NCI-H2029 (cell line): ENCODE measurements at places on chromosomes 1 and 21.

DNA sequence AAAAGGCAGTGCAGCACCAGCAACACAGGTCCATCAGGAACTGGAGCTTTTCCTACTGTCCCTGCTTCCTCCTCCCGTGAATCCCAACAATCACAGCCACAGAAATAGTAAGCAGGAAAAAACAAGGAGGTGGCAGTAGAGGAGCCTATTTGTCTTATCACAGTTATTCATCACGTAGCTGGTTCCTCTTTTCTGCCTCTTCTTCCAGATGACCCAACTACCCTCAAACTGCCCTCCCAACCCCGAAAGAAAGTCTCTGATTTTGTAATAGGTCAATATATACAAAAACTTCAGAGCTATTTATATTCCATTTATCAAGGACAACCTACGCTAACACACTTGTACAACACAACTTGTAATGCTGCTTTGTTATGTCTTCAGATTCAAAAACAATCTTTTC lies 21.4 kb downstream of the GNB1 start:
- no peak for DNase-seq

- DNase-seq: no peak
These were observed 446.8 kb downstream of the PLPP3 start for GRCh38 chr1:56132520-56132919.

DNA sequence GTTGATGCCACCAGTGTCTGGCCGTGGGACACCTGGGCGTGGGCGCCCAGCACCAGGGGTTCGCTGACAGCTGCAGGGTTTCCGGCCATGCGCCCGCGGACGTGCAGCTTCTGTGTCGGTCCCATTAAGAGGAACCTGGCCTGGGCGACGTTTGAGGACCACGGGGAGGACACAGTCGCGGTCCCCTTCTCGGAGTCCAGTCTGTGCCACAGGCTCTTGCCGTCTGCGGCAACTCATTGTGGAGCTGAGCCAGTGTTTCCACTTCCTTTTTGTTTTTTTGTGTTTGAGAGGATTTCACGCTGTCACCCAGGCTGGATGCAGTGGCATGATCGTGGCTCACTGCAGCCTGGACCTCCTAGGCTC lies 1.6 kb upstream of the C1orf159 start:
- no peak for DNase-seq

DNA sequence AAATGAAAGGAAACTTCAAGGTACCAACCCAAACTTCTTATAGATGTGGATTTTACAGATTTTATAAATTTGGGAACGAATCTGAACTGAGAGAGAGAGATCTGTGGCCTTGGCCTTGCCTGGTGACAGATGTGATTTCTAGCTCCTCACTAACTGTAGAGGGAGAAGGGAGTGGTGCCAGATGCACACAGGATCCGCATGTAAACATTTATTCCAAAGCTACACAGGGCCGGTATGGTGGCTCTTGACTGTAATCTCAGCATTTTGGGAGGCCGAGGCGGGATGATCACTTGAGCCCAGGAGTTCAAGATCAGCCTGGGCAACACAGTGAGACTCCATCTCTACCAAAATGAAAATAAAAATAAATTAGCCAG lies 77.1 kb downstream of the PGBD5 start:
- no peak for DNase-seq

DNA sequence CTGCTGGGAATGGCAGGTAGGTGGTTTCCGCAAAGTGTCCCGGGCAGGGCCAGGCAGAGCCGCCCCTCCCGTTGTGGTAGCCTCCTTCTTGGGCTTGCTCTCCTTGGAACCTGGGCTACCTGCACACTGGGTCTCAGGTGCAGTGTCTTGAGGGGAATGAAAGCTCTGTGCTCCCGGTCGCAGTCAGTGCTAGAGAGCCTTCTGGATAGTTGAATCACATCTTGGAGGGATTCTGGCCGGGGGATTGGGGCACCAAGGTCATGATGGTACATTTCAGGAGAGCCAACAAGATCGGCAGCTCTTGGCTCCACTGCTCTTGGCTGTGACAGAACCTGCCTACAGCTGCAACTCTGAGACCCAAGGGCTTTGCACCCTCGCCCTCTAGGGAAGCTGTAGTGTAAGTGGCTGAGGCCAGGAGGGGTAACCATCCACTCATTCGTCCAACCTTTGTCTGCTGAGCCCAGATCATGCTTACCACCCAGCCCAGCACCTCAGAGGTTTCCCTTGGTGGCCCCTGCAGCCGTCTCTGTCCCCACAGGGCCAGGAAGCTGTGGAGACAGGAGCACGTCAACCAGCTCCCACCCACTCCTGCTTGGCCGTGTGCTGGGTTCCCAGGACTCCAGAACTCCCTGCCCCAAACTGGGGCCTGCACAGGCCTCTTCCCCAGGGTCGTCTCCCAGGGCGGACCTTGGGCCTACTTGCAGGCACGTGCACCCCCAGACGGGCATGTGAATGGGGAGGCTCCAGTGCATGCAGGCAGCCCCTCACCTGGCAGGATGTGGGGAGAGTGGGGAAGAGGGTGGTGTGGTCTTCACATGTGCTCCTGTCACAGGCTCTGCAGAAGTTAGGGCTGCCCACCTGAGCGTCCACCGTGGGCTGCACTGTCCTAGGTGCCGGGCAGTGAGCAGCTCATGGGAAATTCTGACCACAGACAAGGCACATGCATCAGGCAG lies 40.0 kb downstream of the NTPCR start:
- no peak for DNase-seq

- DNase-seq: peak; percentile 68
These were observed 2.7 kb downstream of the CAPN2 start for GRCh38 chr1:223714849-223715603.

- peak; percentile 97 for DNase-seq
These were observed 49.1 kb downstream of the ERI3 start for GRCh38 chr1:44305962-44306422.

GRCh38 chr1:240295811-240296210 lies 204.1 kb downstream of the FMN2 start:
- no peak for DNase-seq

DNA sequence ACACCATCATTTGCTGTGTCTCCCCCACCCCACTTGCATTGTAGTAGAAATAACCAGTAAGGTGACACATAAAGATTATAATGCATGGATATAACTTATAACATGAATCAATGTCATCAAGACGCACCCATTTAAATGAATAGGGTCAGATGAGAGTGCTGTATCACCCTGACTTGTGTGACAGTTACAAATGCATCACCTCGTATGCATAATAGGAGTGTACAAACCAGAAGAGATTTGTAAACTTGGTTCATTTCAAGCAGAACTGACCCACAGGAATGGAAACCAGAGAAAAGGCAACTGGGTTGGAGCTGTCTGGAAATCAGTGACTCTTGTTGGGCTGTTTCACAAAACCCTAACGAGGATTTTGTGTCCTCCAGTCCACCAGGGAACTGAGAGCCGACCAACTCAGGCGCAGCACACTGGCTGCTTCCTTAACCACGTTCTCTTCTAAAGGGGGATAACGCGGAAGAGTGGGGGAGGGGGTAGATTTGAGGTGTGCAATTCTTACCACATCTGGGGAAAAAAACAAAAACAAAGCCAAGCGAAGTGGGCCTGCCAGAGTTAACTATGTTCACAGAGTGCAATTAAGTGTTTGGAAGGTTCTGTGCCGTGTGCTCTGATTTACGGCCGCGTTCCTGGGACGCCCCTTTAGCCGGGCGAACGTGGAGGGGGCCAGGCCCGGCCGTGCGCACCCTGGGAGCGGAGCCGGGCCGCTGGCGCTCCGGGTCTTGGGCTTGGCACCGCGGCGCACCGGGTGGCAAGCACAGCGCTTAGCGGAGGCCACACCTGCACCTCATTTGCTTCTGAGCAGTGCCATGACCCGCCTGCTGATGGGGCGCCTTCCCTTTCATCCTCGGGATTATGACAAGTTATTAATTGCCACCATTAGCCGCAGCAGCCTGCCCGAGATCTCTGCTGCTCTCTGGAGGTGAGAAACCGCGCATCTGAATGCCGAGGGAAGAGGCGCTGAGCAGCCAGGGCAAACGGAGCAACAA lies 248.8 kb upstream of the FOXD3 start:
- DNase-seq: no peak

DNA sequence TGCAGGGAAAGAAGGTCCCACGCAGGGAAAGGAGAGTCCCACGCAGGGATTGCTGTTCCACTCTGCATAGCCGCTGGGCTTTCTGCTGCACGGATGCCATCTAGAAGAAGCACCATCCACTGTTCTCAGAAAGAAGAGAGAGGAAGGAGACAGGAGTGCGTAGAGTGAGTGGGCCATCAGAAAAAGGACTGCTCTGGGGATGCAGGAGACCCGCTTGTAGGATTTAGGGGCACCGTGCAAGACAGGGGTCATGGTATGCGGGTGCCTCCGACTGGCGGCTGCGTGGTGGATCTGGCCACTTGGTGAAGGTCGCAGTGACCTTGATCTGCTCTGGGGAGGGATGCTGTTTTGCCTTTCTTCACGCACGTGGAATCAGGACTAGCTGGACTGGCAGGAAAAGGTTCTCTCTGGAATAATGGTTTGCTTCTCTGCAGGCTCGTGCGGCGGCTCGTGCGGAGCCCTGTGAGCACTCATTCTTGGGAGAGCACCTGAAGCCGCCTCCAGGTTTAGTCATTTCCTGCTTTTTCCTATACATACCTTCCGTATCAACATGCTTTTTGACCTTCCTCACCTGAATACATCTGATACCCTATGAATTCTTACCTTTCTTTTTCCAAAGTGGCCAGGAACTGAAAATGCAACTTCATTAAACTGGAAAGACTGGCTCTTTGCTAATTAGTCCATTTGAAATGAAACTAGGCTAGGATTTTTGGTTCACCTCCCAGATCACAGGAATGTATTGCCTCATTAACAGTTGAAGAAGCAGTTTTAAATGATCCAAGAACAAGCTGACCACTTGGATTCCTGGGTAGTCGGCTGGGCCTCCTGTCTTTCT lies 181.6 kb downstream of the KIF26B start:
- no peak for DNase-seq

- DNase-seq: no peak
These were observed 167.2 kb downstream of the CRB1 start for GRCh38 chr1:197435224-197435623.

- DNase-seq: peak; percentile 7
These were observed 70.3 kb upstream of the KCNK1 start for GRCh38 chr1:233543338-233544255.

- no peak for DNase-seq
These were observed 46.5 kb upstream of the KIF26B start for GRCh38 chr1:245108246-245108645.

- DNase-seq: no peak
These were observed 286.2 kb downstream of the SPATA17 start for GRCh38 chr1:217917281-217917887.

DNA sequence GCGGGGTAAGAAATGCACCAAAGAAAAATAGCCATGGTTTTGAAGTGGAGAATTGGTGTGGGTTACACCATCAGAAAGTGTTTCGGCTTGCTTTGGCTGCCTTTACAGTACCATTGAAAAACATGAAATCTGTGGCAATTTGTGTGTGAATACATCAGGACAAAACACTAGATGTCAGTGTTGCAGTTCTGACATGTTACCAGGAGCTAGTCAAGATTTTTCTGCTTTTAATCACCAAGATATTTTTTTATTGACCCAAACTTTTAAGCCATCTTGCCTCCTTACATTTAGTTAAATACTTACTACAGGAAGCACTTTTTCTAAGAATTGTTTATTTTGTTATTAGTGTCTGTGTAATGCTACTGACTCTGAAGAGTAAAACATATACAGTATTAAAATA lies 14.3 kb downstream of the RRP15 start:
- DNase-seq: no peak

DNA sequence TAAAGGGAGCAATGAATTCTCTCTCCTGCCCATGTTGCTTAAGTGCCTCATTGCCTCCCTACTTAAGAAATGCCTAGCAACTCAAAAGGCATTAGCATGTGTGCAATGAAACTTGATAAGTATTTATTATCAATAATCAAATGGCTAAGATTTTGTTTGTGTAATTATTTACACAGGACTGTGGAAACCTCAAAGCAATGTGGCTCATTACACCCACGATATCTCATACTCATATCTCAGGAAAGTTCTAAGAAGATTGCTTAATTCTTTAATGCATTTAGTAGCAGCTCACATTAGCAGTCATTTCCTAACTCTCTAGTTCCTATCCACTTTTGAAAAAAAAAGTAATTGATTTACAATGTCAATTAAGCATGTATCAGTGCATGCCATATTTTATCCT lies 253.3 kb downstream of the DUSP10 start:
- no peak for DNase-seq

GRCh38 chr21:33394260-33394659 lies 9.0 kb upstream of the IFNGR2 start:
- DNase-seq: no peak

DNA sequence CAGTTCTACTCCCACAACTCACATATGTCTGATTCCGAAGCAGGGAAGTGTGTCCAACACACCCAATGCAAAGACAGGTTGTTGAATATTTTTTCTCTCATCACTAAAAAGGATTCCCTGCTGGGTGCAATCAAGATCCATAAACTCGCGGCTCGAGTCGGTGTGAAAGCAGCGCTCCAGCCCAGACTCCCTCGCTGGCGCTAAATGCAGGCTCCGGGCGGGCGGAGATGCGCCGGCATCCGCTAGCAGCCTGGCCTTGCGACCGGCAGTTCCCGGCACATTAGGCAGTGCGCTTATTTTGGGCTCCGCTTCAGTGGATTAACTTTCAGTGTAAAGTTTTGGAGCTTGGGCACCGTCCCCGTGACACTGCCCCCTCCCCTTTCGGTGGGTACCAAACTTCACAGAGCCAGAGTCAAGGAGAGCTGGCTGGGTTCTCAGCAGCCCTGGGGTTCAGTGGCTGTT lies 87.7 kb upstream of the POU3F1 start:
- no peak for DNase-seq

DNA sequence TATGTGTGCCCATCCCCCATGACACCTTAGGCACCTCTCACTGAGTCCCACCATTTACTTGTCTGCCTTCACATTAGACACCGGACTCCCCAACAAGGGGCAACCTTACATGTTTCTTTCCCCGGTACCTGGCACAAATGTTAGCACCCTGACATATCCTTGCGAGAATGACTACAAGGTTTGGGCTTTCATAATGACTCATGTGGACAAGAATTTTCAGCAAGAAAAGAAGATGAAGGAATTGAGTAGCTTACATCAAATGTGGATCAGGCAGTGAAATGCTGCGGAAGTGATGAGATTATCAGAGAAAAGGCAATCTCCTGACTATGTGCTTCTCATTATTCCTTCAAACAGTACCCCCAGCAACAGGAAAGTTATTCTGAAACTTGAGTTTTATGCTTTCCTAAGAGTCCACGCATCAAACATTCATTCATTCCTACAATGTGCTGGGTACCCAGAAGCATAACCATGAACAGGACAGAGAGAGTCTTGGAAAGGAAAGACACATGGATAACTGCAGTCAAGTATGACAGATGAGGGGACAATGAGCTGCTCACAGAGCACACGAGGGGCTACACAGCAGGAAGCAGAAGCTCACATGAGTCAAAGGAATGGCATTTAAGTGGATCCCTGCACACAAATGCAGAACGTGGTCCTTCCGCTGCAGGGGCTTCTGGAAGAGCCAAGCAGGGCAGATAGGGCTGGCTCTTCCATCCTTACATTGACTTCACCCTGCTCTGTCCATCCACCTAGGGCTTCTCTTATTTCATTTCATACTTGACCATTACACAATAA lies 112.1 kb downstream of the PCNX2 start:
- DNase-seq: no peak

GRCh38 chr1:47578721-47579419 lies 141.0 kb downstream of the FOXD2 start:
- no peak for DNase-seq

GRCh38 chr1:42680921-42681683 lies 1.1 kb upstream of the YBX1 start:
- no peak for DNase-seq
